ENCODE measurements at places on chromosomes 3 and 15.
A peak's percentile ranks its signal among the peaks of the same experiment; 100 is the strongest.

- DNase-seq: no peak
Observed at GRCh38 chr15:78342021-78342420, 1.9 kb downstream of the CRABP1 start.

DNA sequence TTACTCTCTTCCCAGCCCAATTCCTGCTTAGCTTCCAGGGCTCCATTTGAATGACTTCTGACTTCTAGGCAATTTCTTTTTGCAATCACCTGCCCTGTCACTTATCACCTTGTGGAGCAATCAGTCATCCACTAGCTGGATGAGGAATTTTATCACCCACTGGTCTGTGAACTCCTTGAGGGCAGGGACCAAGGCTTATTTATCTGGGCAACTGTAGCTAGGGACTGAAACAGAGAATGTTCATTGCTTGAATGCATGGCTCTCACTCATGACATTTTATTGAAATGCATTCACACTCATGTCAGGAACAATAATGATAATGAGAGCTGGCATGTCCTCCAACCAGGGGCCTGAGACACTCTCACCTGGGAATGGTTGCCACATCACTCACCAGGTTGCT, 15.5 kb downstream of the TNFAIP8L3 start:
- DNase-seq: no peak

DNA sequence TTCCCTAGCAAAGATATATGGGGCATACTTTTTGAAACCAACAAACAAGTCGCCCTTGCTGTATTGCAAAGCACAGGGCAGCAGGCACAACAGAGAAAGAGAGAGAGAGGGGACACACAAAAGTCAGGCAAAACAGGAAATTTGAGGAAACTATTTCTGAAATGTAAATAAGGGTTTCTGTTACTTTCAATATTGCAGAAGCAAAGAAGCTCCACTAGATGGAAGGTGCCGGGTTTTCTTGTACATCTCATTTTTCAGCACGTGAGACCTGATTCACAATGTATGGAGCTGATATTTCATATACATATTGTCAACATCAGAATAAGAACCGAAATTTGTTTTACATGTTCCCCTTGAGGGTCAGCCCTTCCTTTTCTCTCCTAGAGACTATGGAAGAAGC, 127.4 kb downstream of the FOXP1 start:
- DNase-seq: no peak

DNA sequence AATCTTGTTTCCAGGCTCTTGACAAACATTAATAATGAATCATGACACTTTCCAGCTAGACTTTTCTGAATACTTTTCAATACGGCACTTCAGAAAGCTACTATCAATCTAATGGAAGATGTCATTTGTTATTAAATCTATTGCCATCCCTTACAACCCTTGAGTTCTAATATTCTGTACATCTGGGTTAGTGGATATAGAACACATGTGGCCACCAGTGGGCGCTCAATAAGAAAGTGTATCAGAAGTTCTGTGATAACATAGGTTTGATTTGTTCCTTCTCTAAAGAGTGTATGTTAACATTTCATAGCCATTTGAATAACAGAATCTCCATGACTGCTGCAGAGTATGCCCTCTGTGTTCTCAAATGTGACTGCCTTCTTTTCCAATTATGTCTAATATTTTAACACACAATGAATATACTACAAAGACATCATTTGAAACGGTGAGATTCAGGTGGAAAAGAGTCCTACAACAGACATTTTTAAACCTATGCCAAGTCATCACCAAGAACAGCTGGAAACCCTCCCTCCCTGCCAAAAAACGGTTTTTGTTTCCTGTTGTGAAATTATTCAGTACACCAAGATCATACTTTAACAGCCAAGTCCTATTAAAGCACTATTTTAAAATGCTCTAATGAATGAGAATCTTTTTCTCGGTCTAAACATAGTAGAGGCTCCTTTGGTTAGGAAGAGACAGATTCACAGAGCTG, 22.2 kb downstream of the ALDH1A2 start:
- DNase-seq: peak; percentile 51

- DNase-seq: no peak
Observed at GRCh38 chr15:74007820-74008371, 13.4 kb downstream of the PML start.

DNA sequence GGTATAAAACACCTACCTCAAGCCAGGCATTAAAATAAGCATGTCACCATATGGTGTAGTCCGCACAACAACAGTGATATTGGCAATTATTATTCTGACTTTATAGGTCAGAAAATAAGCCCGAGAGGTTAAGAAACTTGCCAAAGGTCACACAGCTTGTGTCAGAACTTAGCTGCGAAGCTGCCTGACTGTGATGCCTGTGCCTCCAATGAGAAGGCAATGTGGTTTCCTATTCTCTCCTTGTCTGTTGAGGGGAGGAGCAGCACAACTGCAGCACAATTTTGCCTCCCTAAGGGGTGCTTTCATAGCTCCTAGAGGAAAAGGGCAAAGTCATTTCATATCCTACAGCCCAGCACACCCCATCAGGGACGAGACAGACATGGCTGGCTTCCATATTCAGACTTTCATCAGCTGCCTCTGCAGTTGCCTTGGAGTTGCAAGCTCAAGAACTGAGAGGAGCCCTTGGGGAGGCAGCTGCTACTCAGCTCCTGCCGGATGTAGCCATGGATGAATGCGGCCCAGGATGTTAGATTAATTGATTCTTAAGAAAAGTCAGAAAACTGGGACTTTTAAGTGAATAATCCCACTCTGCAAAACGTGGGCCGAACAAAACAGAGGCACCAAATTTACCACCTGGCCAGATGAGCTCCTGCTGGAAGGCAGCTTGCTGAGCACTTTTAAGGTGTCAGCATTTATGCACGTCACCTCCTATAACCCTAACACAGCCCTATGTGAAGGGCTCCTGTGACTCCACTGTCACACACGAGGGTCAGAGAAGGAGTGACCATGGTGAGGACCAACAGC, 38.5 kb downstream of the MYO5C start:
- no peak for DNase-seq

GRCh38 chr3:48991851-48992545, 2.0 kb downstream of the P4HTM start:
- no peak for DNase-seq

GRCh38 chr15:30943654-30944335, 40.1 kb downstream of the FAN1 start:
- DNase-seq: no peak

GRCh38 chr3:47370887-47371697, 9.7 kb upstream of the PTPN23 start:
- DNase-seq: no peak

DNA sequence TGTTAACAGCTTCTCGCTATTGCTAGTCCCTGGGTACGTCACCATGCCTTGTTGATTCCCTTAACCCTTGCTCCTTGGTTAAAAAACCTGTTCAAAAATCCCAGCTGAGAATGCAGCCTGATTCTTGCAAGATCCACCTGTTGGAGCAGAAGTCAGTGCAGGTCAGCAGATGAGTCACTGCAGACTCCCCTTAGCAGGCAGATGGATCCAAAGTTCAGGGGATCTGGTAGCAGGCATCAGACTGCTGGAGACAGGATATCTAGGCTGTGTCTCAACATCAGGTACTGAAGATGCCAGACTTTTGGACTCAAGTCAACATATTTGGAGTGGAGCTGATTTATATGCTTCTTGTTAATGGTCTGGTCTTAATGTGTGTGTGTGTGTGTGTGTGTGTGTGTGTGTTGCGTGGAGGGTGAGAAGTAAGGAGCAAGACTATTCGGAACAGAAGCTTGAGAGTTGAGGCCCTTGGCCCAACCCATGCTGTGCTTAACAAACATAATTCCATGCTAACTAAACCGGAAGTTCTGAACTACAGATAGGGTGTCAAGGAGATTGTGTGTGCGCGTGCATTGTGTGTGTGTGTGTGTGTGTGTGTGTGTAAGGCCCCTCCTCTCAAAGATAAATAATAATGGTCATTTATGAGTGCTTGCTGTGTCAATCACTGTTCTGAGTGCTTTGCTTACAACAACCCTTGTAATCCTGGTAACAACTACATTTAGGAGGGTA, 1.0 kb upstream of the C3orf52 start:
- no peak for DNase-seq

- DNase-seq: no peak
Observed at GRCh38 chr3:54826251-54826691, 101.6 kb downstream of the LRTM1 start.

GRCh38 chr3:108488631-108489030, 21.8 kb downstream of the MYH15 start:
- DNase-seq: peak; percentile 2

GRCh38 chr15:65680544-65680943, 58.8 kb downstream of the SLC24A1 start:
- no peak for DNase-seq

DNA sequence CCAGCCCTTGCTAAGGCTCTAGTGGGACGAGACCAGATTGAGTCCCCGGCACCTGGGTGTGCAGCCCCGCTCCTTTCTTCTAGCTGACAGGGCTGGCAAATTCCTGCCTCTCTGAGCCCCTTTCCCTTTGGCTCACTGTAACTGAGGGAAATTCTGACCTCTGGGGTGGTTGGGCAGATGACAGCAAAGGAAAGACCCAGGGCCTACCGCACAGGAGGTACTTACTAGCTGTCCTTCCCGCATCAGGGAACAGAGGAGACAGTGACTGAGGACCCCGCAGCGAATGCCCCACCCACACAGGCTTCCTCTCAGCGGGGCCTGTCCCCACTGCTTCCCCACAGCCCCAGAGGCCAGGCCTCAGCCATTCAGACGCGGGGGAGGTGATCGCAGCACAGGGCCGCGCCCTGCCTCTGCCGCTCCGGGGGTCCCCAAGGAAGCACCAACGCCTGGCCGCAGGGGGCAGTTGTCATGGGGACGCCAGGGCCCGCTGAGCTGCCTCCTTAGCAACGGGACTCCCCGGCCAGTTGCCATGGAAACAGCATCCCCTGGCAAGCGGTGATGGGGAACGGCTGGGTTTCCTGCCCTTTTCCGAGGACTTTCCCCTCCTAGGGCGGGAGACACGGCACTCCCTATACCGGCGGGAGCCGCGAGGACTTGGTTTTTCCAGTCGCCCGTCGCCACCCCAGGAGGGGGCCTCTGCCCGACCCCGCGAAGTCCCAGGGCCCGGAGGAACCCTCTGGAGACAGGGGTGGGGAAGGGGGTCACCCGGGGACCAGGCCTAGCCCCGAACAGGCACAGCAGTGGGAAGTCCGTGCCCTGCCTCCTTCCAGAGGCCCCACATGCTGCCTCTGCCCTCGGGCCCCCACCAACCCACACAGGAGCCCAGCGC, 50.1 kb downstream of the HCN4 start:
- no peak for DNase-seq

DNA sequence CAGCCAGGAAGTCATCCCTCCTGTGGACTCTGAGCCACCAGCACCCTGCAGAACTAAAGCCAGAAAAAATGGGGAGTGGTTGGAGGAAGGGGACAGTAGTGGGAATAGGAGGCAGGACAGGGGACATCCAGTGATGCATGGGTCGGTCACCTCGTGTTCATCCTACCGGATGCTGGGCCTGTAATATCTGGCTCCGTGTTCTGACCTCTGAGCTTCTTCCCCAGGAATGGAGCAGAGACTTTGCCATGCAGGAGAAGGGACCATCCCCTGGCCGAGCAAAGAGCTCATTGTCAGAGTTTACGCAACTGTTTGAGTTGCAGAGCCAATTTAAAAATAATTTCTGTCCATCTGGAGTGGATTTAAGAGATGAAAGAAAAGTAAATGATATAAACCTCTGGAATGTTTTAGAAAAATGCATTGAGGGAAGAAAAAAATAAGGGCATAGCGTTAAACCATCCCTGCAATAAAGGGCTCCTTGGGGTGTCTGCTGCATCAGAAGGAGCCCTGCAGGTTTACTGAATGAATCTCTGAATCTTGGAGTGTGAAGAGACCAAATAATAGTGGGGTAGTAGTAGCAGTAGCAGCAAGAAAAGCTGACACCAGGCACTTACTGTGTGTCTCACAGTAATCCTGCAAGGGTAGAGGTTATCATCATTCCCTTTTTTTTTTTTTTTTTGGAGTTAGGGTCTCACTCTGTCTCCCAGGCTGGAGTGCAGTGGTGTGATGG, 70.9 kb downstream of the AAGAB start:
- no peak for DNase-seq

DNA sequence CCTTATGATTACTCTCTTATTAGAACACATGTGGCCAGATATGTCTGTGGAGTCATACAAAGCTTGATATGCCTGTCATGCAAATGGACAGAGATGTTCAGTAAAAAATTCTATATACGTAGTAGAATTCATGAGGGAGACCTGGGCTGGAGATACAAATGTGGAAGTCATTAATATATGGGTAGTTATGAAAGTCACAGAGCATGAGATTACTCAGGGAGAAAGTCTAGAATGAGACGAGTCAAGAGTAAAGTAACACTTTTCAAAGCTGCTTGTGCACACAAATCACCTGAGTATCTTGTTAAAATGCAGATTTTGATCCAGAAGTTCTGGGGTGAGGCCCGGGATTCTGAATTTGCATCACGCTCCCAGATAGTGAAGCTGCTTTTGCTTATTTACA, 28.4 kb downstream of the OXSM start:
- DNase-seq: no peak

DNA sequence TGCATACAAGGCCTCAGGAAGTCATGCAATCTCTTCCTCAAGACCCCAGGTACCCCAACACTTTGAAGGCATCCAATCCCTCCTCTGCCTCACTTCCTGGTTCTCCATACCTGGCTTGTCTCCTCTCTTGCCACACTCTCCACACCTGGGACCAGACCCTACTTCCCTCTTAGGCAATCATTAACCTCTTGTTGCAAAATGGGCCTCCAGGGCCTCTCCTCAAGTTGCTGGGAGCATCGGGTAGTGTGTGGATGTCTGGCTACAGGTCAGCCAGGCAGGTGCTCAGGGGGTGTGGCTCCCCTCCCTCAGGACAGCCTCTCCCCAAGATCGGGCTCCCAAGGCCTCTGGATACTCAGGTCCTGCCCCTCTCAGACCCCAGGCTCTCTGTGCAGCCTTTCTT, 8.6 kb downstream of the PLA2G4E start:
- DNase-seq: no peak

Data from brain microvascular endothelial cell (primary cell).